ENCODE measurements at places on chromosomes 2 and 18.

DNA sequence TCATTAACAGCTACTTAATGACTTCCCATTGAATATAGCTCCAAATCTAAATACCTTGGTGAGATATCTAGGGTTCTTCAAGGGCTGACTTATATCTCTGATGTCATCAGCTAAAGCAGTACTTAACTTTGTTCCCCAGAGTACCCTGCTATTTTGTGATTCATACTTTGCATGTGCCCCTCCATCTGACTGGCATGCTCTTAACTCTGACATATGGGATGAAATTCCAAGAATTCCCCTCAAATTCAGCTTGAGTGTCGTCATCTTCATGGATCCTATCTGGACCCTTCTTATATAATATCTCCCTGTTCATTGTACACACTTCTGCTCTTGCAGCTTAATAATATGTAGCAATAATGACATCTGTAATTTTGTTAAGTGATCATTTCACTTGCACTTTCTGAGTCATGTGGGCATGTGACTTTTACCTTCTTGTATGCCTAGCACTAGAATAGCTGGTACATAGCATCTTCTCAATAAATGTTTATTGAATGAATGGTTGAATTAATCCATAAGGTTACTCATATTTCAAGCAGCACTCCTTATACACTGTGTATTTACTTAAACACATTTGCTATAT is 172.9 kb downstream of the WDR7 start:
- DNase-seq = no peak

DNA sequence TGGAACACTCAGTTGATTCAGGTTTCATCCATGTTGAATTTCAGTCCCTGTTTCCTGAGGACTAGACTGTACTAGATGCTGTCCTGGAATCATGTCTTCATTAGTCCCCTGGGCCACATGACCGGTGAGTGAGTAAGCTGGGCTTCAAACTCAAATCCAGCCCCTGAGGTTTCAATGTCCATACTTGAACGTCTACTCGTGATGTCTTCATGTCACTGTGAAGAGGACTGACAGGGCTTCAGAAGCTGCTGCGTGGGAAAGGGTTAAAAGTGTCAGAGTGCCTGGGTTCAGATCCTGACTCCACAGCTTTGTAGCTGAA is 101.2 kb downstream of the CDK15 start:
- no peak for DNase-seq

DNA sequence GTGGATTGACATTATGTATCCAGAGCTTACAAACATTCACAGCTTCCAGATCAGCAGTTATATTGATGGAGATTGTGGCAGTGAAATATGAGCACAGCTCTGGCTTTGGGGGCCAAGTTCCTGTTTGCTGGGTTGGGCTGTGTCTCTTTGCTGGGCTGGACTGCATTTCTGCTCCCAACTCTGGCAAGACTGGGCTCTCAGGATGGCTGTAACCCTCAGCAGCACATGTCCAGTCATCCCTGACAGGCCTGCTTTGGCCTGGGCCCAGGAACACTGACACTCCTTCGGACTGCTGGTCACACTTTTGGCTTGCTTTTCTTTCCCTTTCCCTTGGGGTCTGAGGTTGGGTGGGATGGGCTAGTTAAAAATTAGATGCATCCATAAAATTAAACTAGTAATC is 17.9 kb upstream of the VPS4B start:
- DNase-seq = no peak

DNA sequence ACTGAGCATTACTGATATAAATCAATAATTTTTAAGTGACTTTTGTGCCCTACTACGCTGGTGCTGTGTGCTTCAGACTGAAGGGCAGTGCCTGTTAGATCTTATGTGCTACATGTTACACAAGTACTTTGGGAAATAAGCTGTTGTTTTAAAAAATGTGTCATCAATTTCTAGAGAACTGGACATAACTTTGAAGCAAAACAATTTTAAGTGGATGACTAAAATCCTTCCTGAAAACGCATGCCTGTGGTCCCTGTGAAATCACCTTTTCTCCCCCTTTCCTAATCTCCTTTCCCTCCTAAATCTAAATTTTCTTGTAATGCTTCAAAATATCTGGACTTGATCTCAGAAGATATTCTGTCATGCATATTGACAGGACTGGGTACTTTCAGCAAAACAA is 7.1 kb upstream of the IL1RL1 start:
- DNase-seq = no peak

DNA sequence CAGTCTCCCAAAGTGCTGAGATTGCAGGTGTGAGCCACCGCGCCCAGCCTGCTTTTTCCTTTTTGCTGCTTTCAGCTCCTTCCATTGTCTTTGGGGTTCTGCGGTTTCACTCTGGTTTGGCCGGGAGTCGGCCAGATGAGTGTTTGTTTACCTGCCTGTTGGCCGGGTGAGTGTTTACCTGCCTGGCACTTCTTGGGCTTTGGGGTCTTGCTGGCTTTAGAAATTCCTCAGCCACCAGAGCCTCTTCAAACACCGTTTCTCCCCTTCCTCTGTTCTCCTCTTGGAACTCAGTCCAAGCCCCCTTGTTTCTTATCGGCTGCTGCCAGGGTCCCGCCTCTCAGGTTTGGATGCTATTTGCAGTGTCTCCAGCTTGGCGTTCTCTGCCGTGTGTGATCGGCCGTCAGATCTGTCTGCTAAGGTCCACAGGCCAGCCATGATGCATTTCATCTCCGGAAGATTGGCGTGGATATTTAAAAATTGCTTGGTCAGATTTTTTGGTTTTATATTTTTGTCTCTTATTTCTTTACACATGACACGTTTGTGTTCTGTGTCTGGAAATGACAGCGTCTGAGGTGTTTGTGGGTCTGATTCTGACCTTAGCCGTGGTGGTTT is 14.2 kb upstream of the GAL3ST2 start:
- DNase-seq = no peak

GRCh38 chr18:12497296-12497695 is 89.6 kb downstream of the PRELID3A start:
- DNase-seq = no peak

GRCh38 chr2:26086155-26086637 is 52.3 kb downstream of the RAB10 start:
- DNase-seq = peak; percentile 36

GRCh38 chr18:58087928-58088690 is 44.1 kb downstream of the NEDD4L start:
- no peak for DNase-seq

DNA sequence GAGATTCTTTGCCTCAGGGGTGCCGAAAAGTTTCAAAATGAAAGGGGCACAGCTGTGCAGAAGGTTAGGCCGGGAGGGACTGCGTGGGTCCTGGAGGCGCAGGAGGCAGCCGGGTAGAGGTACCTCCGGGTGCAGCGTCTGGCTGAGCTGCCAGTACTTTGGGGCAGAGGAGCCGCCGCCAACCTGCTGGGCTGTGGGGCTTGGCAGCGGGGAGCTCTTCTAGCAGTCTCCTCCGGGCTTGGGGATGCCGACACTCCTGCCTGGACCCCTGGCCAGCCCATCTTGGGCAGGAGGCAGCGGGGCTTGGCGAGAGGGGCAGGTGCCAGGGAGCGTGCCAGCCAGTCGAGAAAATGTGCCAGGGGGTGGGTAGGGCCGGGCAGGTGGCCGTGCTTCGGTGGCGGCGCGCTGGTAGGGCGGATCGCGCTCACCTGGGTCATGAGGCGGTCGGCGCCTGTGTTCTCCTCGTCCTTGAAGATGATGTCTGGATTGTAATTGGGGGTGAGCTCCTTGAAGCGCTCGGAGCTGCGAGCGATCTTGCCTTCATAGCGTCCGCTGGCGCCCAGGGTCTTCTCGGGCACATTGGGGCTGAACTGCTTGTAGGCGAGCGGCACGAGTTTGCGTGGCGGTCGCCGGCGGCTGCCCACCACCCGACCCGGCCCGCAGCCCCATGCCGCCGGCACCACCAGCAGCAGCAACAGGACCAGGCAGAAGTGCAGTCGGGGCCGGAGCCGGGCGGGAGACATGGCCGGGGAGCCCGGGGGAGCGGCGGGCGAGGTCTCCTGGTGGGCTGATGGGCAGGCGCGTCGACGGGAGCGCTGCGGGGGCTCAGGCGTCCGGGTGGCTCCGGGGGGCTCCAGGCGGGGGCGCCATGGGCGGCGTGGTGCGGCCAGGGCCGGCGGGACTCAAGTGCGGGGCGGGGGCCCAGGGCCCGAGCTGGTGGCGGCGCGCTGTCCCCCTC is 717 bp downstream of the IHH start:
- no peak for DNase-seq

GRCh38 chr2:1925928-1926327 is 181.6 kb upstream of the PXDN start:
- DNase-seq = no peak

GRCh38 chr2:54466870-54467269 is 10.7 kb downstream of the SPTBN1 start:
- no peak for DNase-seq
